ENCODE measurements at places on chromosomes 11 and 22.
A peak's percentile ranks its signal among the peaks of the same experiment; 100 is the strongest.

DNA sequence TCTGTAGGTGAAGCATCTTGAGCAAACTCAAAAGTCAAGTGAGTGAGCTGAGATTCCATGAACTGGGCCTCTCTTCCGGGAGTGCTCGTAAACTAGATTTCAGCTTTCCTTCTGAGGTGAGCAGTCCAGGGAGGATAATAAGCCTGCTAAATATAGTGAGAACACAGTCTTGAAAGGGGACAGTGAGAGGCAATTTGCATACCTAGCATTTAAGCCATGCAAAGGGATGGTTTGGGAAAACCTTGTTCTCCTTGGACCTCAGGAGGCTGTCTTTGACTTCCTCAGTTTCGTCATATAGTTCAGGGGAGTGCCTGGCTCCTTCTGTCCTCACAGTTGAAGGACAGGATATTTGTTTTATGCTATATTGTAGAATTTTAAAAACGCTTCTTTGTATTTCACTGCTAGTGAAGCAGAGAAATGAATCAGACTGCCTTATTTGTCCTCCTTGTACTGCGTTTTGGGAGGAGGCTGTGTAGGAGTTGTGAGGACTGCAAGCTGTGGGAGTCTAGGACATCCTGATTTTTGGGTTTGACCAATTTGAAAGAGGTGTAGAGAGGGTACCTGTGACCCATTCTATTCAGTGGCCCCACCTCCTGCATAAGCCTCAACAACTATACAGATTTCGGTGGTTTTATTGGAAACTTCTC is 11.0 kb upstream of the SORL1-AS1 start:
- no peak for DNase-seq

DNA sequence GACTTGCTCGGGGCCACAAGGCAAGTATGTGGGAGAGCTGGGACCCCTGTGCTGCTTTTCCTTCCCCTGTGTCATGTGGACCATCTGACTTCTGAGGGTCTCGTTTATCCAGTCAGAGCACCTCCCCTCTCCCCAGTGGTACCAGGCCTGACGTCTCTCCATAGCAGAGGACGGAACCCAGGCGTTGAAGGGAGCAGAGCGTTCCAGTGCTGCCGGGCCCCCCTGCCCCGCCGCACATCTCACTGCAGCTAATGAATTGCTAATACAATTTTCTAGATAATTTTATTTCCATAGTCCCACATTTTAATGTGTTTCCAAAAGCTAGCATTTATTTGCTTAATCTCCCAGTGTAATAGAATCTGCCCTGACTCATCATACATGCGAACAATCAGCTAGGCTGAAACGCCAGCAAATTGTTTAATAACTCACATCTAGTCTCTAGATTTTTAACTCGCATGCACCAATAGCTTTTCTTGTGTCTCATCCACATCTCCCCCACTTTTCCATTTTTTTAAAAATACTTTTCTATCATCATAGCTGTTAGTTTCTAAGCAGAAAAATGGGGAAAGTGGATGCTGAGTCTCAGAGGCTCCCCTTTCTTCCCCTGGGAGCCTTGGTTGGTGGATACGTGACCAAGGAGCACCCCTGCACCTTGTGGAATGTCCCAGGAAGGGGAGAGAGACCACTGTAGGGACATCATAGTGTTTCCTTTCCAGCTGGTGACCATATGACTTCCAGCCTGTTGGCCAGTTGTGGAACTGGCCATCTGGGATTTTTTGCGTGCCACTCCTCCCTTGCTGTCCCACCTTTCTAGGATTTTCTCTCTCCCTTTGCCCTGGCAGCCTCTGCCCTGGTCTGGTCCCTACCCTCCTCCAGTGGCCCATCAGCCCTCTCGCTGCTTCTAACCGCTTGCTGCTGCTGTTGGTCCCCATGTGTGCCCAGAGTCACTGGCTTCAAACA is 58.6 kb upstream of the NNMT start:
- no peak for DNase-seq

DNA sequence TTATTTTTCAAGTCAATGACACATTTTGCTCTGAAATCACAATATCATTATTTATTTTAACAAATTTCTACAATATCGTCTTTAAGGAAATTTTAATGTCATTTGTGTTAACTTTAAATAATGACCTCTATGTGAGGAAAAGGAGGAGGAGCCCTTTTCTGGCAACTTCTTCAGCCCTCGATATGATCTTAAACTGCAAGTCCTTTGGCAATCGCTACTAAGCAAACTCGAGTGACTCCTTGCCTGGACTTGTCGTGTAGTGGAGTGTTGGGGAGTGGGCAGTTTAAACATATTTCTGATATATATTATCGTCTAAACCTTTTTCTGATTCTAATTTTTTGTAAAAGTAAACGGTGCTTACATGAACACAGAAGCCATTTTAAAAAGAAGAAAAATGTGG is 16.7 kb downstream of the ETS1 start:
- DNase-seq: no peak

DNA sequence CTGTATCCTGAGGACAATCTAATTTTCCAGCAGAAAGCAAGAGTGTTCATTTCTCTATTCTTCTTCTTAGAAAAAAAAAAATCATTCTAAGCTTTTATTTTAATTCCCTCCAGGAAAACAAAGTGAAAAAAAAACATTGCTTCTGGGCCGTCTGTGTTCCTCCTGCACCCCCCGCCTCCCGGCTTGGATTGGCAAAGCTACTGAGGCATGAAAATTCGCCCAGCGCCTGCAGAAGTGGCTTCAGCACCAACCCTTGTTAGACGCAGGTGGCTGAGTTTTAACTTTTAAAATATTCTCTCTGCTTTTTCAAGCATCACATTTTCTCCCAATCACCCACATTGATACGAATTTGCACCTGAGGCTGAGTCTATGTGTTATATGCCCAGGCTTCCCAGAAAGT is 401.6 kb downstream of the BRD1 start:
- no peak for DNase-seq

DNA sequence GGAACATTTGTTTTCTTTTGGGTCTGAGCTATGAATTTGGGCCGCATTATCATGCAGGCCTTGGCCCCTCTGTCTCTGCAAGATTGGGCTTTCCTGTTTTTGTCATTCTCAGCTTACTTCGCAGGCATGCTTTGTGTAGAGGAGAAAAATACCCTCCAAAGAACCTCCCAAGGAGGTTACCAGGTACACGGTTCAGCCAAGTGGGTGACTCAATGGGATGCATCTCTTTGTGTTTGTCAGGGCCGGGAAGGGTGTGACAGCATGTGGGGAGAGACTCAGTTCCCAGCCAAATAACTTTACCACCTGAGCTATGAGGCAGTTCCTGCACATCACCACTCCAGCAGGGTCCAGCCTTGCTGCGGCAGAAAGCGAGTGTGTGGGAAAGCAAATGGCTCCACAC is 47.8 kb upstream of the CLDN5 start:
- no peak for DNase-seq

DNA sequence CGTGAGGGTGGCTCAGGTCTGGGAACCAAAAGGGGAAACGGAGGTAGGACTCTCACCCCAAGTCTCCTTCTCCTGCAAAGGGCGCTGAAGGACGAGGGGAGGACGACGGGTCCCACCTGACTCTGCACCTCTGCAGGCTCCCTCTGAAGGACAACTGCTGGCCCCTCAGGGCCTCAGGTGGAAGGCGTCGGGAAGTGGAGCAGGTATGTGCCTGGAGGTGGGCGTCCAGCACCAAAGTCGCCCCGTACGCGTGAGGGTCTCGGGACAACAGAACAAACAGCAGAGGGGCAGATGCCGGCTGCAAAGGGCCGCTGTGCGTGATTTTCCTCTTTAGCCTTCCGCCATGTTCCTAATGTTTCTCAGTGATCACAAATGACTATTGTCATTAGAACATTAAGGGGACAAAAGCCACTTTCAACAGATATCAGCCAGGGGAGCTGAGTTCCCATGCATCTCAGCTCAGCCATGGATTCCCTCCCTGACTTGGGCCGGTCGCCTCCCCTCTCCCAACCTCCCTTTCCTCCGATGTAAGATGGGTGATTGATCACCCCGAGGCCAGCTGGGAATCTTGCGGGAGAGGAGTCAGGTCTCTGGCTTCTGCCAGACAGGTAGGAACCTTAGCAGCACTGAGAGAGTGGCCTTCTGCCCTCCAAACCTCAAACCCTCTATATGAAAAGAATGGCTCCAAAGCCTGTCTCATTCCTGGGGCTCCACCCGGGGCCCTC is 836 bp downstream of the SLC16A8 start:
- no peak for DNase-seq

GRCh38 chr22:43227239-43227630 is 40.3 kb upstream of the TTLL12 start:
- no peak for DNase-seq

DNA sequence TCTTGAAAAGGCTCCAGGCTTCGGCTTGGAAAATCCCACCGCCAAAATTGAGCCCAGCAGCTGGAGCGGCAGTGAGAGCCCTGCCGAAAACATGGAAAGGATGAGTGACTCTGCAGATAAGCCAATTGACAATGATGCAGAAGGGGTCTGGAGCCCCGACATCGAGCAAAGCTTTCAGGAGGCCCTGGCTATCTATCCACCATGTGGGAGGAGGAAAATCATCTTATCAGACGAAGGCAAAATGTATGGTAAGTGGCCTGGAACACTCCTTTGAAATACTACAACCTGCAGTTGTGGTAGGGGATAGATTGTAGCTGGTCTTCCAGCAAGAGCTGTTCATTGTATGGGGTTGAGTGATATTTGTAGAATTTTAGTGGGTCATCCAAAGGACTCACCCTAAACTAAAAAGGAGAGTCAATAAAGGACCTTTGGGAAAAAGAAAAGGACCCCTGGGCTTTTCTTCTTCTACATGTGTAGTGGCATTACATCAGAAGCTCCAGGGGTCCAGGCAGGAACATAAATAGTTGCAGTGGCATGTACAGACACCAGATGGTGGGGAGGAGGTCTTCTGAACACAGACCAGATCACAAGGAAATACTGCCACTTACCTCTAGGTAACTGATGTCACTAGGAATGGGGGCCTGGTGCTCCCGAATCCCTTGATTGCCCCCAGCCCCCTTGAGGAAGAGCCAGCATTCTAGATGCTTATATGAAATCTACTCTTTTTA is 90.1 kb downstream of the TEAD1 start:
- no peak for DNase-seq

GRCh38 chr11:20881328-20882079 is 212.1 kb downstream of the NELL1 start:
- DNase-seq: no peak

- no peak for DNase-seq
Observed at GRCh38 chr22:35642305-35642741, 5.9 kb upstream of the APOL6 start.

DNA sequence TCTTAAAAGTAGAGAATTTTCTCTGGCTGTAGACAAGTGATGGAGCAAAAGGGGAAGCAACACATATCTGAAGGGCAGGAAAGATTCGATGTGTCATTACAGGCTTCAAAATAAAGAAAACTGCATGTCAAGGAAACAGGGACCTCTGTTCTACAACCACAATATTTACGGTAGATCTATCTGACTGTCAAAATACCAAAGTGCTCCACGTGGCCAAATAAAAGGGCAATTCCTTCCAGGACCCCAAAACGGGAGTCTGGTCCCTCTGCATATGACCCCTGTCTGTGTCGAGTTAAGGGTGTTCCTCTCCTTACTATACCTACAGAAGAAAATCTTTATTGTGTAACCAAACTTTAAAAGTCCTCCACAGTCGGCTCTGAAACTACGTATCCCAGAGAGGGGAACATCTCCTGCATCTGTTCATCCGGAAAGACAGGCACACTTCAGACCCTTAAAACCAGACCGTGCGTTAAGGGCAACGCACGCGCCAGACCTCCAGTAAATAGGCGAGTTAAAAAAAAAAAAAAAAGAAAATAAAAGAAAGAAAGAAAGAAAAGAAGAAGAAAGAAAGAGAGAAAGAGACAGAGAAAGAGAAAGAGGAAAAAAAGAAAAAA is 756 bp downstream of the CLNS1A start:
- no peak for DNase-seq

GRCh38 chr11:76596652-76597051 is 73.9 kb downstream of the LRRC32 start:
- DNase-seq: no peak

- DNase-seq: no peak
Observed at GRCh38 chr22:30204742-30205111, 41.8 kb downstream of the LIF start.

- DNase-seq: no peak
Observed at GRCh38 chr22:19875531-19876313, 21.0 kb upstream of the GNB1L start.

GRCh38 chr11:103609117-103610066 is 427.0 kb upstream of the DDI1 start:
- DNase-seq: peak; percentile 78

DNA sequence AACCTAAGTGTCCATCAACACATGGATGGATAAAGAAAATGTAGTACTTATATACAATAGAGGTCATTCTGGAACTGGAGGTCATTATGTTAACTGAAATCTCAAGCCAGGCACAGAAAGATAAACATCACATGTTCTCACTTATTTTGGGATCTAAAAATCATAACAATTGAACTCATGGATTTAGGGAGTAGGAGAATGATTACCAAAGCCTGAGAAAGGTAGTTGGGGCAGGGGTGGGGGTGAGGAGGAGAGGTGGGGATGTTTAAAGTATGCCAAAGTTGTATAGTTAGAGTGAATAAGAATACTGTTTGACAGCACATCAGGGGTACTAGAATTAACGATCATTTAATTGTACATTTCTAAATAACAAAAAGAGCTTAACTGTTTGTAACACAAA is 1112.7 kb downstream of the DLG2 start:
- DNase-seq: no peak

DNA sequence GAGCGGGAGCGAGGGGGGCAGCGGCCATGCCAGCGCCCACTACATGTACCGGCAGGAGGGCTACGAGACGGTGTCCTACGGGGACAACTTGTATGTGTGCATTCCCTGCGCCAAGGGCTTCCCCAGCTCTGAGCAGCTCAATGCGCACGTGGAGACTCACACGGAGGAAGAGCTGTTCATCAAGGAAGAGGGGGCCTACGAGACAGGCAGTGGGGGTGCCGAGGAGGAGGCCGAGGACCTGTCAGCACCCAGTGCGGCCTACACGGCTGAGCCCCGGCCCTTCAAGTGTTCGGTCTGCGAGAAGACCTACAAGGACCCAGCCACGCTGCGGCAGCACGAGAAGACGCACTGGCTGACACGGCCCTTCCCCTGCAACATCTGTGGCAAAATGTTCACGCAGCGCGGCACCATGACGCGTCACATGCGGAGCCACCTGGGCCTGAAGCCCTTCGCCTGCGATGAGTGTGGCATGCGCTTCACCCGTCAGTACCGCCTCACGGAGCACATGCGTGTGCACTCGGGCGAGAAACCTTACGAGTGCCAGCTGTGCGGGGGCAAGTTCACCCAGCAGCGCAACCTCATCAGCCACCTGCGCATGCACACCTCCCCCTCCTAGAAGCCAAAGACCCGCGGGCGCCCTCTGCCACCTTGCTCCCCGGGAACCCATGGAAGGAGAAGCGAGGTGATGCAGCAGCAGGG is 20.9 kb upstream of the TMEM191C start:
- no peak for DNase-seq
